ENCODE measurements at places on chromosomes 12 and 14.

GRCh38 chr12:75921622-75922289, 109.8 kb downstream of the PHLDA1 start:
- no peak for DNase-seq

DNA sequence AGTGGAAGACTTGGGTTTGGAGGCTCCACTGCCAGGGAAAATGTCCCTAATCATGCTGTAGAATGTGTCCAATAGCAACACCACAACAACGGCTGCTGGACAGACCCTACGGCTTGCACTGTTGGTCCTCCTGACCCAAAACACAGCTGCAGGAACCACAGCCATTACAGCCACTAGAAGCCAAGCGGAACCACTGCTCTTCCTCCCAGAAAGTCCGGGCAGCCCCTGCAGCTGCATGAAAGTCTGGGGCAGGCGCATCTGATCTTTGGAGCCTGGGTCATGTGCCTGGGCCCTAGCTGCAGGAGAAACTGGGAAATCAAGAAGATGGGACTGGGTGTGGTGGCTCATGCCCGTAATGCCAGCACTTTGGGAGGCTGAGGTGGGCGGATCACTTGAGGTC, 124.7 kb upstream of the METAP2 start:
- no peak for DNase-seq

GRCh38 chr14:43087666-43088065, 1419.4 kb downstream of the FSCB start:
- DNase-seq = no peak

- DNase-seq = peak; percentile 47
Measured at GRCh38 chr12:90042920-90043641, 334.4 kb upstream of the ATP2B1 start.

DNA sequence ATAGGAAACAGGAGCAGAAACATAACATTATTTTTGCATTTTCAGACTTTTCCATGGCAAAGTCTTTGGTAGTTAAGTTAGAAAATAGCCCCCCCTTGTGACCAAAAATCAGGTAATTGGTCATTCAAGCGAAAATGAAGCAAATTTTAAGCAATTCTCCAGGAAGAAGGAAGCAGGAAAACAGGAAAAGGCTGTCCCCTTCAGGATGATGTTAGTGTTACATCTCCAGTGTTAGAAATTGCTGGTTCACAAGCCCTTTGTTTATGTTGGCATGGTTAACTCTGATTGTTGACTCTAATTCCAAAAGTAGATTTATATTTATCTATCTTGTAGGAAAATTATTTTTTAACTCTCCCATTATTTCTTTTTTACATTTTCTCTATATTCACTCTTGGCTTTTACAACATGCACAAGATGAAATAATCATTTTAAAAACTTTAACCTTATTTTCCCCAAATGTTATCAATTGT, 18.8 kb upstream of the GAS2L3 start:
- peak; percentile 90 for DNase-seq

DNA sequence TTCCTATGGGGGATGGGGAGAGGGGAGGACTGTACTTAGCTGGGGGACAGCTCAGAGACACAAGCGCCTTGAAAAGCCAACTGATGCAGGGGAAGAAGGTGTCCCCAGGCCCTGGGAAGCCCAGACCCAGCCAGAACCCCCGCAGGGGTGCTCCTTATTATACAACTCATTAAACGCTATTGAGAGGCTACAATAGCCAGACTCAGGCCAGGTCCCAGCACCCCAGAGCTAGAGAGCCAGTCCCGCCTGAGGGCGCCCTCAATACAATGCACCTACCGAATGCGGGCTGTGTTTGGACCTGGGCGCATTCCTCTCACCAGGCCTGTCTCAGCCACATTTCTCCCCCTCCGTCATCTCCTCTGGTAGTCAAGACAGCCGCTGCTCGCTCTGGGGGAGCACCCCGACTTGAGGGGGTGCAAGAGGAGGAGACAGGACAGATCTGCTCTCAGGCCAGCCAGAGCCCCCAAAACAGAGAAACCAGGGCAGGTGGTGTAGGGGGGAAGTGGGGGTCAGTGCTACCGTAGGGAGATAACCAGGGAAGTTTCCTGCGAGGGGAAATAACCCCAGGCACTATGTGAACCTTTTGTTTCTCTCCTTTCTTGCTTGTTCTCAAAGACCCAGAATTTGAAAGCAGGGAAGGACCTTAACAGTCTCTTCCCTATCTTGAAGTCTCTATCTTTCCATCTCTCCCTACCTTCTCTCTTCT, 6.1 kb upstream of the ASIC1 start:
- DNase-seq = no peak

GRCh38 chr14:31543969-31544799, 17.0 kb upstream of the NUBPL start:
- DNase-seq = peak; percentile 5

DNA sequence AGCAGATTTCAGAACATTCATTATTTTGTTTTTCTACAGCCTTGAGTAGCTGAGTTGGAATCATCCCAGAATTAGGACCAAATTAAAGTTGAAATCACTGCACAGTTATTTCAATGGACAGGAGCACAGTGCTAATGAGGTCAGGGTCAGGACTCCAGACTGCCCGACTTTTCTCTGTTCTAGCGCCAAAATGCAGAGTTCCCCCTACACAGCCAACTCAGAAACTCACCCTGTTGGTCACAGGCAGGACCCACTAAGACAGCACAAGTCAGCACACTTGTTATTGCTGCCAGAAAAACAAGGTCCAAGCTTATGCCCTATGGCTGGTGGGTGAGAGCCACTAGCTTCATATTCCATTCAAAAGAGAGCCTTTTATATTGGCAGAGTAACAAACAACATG, 198.1 kb upstream of the KRR1 start:
- no peak for DNase-seq

DNA sequence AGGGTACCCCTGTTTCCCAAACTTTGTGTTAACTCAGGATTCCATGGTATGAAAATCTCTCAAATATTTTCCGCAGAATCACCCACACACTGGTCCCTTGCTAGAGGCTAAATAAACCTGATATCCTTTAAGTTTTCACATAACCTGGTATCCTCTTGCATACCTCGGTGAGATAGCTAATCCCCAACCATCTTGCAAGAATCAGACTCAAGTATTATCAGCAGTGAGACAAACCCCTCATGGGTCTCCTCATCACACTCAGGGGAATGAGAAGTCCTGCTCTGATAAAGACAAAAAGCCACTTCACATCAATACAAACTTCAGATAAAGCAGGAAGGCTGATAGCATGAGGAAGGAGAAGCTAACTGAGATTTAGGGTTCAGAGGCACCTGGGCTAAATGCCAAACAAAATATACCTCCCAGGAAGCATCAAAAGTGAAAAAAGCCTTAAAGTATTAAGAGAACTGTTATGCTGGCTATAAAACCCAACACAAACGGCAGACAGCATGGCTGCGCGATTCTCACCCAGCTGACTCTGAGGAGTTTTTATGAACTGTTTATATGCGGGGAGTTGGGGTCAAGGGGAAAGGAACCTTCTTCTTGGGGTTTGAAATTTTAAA, 96.5 kb downstream of the FOXN3 start:
- no peak for DNase-seq

- DNase-seq = no peak
Measured at GRCh38 chr14:88270776-88271175, 52.3 kb downstream of the KCNK10 start.

DNA sequence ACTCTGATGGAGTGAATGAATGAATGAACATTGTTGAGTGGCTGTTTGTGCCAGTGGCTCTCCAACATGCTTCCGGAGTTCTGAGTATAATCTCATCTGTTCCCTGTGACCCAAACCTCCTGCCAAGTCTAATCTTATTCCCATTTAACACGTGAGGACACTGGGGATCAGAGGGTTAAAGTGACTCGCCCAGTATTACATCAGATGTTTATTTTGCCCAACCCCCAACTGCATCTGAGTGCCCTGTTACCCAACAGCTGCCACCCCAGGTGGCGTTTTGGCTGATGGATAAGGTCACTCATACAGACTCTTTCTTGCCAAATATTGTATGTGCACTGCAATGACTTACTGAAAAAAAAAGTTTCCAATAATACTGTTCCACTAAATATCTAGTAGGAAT, 210.9 kb downstream of the EXOC5 start:
- no peak for DNase-seq

GRCh38 chr12:56941299-56942017, 7.2 kb upstream of the SDR9C7 start:
- DNase-seq = peak; percentile 66

- DNase-seq = no peak
Measured at GRCh38 chr12:94240171-94240570, 91.8 kb downstream of the PLXNC1 start.

DNA sequence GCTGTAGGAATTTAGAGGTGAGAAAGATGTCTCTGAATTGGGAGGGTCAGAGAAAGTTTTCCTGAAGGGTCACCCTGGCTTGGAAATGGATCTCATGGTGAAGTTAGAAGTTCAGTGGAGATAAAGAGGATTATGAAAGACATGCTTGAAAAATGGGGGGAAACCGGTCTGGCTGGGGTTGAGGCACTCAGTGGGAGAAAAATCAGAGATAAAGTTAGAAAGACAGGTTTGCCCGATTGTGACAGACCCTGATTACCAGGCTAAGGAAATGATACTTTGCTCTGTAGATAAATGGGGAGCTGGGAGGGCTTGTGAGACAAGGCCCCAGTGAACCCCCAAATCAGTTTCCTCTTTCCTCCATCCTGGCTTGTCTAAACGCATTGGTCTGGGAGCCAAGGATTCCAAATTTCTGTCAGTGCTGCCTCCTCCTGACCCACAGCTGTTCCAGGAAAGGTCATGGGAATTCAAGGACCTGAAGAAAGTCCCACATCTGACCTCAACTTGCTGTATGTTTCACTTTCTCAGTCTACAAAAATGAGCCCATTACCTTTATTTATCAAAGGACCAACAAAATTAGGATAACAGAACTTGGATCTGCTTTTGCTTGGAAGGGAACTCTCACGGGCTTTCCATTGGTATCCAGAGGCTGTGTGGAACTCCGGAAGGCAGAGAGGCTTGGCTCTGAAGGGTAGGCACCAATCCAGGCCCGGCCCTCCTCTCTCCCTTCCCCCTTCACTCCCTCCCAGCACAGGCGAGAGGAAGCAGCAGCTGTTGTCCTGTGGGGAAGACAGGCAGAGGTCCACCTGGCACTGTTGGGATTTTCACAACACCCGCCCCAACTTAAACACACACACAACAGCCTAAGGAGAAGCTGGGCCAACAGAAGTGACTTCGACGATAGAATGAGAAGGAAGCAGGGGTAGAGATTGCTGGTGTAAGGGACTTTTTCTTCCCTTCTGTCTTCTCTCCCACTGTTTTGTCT, 3.4 kb upstream of the RNASE7 start:
- DNase-seq = no peak

DNA sequence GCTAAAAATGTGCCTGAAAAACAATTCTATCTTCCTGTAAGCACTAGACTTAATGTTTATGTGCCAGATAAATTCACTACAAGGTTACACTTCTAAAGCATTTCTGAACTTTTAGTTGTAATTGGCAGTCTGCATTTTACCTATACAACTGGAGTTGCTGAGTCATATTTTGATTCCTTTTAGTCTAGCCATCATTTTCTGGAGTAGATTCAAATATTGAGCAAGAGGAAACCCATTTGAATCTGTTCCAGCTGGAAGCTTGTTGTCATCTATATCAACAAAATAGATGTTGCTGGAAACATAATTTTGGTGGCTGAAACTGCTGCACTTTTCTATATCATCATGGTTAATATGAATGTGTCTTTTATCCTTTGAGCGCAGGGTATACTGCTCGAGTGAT, 122.2 kb upstream of the CCDC175 start:
- no peak for DNase-seq

DNA sequence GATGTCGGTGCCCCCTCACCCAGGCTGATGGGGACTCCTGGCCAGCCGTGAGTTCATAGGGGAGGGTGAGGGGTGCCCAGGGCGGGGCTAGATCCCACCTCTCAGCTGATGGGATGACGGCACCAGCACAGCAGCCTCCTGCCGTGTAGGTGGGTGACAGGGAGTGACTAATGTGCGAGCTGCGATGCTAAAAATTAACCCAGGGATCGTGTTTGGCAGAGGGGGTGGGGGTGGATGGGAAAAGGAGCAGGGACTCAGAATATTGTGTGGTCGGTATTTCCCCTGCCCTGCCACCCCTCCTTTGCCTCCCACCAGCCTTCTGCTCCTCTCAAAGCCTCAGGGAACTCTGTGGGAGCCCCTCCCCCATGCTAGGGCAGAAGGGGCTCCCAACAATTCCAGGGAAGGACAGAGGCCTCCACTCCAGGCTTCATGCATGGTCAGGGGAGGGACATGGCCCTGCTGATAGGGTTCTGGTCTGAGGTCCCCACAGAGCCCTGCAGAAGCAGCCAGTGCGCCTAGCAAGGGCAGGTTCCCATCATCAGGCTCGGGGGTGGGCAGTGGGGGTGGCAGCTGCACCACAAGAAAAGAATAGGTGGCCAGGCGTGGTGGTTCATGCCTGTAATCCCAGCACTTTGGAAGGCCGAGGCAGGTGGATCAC, 12.5 kb downstream of the TAMALIN start:
- DNase-seq = no peak

DNA sequence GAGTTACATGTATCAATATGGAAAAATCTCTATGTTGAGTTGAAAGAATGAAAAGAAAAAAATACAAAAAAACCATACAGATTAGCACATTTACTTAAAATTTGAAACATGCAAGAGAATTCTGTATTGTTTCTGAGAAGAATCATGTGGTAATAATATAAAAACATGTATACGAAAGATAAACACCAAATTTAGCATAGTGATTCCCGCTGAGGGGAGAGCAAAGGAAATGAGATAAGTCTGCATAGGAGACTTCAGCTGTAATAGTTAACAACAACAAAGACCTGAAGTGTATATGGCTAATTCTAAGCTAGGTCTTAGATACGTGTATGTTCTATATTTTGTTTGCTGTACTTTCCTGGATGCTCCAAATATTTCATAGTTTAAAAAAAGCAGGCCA, 46.5 kb downstream of the FNTB start:
- no peak for DNase-seq

DNA sequence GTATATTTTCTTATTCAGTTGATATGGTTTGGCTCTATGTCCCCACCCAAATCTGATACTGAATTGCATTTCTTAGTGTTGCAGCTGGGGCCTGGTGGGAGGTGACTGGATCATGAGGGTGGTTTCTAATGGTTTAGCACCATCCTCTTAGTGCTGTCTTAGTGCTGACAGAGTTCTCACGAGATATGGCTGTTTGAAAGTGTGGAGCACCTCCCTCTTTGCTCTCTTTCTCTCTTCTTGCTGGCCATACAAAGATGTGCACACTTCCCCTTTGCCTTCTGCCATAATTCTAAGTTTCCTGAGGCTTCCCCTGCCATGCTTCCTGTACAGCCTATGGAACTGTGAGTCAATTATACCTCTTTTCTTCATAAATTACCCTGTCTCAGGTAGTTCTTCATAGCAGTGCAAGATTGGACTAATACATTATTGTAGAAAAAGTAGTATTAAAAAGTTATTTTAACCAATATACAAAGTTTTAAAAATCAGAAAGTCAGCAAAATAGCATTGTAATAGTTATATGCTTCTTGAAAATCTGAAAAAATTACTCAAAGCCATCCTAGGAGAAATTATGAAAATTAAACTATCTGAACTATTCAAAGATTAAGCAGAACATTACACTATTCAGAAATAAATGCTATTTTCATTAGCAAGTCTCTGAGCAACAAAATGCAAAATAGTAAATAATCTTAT, 84.1 kb downstream of the PPP1R12A start:
- DNase-seq = no peak

GRCh38 chr12:80291108-80291754, 152.8 kb upstream of the PTPRQ start:
- DNase-seq = no peak

Measured in HFFc6 (cell line).